NCI-H1436 (cell line): ENCODE measurements at places on chromosomes 16 and 17.
A peak's percentile ranks its signal among the peaks of the same experiment; 100 is the strongest.

DNA sequence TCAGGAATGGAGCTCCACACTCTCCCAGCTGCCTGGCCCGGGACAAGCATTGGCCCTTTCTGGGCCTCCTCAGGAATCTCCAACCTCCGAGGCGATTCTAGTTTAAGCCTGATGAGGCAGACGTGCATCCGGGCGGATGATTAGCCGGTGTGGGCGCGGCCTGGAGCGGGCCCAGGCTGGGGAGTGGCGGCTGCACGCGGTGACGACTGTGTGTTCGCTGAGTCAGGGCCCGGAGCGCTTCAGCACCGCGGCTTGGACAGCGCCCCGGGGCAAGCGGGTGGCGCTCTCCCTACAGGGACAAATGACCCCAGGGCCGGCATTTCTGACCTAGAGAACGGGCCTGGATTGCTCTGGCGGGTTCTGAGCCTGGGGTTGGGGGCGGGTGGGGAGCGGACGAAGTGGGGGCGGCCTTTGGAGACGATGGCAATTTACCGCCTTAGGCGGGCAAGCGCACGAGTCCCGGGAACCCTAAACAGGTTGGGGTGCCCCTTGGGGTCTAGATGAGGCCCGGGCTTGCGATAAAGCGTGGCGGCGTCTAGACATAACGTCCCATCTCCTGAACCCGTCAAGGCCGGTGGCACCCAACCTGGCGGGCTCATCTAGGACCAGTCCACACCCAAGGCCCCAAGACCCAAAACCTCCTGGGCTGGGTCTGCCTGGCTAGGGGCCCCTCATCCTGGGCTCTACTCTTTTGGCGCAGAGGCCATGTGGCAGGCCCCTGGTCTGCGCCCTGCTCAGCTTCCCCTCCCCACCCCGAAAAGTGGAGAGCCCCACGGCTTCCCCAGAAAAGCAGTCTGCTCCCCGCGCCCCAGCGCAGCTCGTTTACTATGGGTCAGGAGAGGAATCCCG is 22.3 kb upstream of the ZNHIT3 start:
- DNase-seq, result peak; percentile 29

GRCh38 chr16:75495076-75495674 is at the start of gene CHST6:
CHST6 (minus strand) TSS chr16:75495441; CDS start chr16:75479828, 15,613 bp downstream.
- DNase-seq, result no peak

DNA sequence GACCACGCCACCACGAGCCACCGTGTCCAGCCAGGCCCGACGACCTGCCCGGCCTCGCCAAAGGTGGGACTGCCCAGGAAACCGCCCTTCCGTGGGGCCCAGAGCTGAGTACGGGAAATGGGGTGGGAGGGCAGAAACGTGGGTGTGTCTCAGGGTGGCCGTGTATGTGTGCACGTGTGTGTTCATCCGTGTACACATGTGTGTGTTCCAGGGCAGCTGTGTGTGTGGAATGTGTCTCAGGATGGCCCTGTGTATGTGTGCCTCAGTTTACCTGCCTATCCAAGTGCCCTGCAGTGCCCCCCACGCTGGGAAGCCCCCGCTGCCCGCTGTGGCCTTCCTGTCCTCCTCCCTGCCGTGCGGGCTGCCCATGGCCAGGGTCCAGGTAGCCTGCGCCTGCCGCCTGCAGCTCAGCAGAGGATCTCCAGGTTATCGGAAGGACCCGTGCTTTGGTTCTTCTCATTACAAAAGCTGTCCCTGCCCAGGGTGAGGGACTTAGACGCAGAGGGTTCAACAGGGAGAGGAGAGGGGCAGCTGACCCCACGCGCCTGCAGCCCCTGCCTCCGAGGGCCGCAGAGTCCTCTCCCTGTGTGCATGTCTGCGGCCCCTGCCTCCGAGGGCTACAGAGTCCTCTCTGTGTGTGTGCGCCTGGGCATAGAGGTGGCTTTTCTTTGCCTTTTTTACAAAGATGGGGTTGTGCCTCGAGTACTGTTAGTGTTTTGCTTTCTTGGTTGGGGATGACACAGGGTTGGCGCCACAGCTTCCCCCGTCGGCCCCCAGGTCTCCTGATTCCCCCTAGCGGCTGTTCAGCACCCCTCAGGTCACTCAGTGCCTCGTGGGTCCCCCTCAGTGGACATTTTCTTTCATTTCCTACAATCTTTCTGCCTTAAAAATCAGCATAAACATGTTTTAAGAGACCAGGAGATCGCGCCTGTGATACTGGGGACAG is 23.6 kb downstream of the ZNF469 start:
- DNase-seq, result no peak

GRCh38 chr17:67999291-67999911 is 3.1 kb upstream of the C17orf58 start:
- no peak for DNase-seq

- DNase-seq, result no peak
Observed at GRCh38 chr17:55186937-55187770, 77.6 kb upstream of the HLF start.

- DNase-seq, result no peak
Observed at GRCh38 chr16:23827057-23827456, 8.7 kb upstream of the PRKCB start.

DNA sequence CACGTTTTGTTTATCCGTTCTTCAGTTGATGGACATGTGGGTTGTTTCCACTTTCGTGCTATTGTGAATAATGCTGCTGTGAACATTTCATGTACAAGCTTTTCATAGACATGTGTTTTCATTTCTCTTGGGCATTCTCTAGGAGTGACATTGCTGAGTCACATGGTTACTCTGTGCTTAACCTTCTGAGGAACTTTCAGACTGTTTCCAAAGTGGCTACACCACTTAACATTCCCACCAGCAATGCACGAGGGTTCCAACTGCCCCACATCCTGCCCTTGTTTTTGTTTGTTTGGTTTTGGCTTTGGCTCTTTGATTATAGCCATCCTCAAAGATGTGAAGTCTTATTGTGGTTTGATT is 14.2 kb upstream of the PEMT start:
- no peak for DNase-seq

DNA sequence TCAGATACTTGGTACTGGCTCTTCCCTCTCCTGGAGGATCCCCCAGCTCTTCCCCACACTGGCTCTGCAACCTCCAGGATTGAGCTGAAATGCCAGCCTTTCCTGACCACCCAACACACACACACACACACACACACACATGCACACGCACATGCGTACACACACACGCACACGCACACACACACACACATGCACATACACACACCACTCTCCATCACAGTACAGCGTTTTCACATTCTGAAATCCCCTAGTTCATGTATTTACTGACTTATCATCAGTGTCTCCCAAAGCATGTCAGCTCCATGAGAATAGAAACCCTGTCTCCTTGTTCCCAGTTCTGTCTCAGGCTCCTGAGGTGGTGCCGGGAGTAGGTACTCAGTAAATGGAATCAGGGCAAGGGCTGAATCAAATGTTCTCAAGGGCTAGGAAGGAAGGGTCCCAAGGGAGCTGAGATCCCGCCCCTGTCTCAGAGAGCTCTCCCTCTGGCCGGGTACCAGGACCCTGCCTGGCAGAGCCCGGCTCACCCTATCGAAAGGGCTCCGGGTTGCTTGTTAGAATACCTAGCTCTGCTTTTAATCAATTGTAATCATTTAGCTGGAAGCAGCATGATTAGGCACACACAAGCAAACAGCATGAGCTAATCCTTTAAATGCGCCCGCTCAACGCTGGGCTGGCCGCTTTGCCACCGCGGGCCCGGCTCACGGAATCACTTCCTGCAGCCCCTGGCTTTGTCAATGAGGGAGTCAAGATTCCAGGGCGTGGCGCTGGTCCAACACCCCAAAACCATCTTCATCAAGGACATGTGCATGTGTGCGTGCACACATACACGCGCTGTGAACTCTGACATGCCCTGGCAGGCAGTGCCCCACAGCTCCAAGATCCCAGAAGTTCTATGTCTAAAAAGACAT is 140.7 kb downstream of the C16orf78 start:
- DNase-seq, result peak; percentile 17

DNA sequence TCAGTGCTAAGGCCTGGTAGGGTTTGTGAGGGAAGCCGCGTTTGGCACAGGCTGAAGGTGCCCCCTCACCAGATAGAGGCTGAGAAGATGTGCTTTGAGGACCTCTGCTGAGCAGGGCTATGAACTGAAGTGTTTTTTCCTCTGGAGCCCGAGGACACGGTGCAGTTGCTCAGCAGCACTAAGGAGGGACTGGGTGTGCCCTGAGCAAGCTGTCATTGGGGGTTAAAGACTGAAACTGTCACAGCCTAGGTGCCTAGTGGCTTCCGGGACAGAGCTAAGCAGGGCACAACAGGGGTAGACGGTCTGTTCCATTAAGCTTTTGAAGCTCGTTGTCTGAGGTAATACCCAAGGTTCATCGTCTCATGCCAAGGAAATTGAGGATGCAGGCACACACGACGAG is 24.8 kb upstream of the ASGR2 start:
- DNase-seq, result no peak

DNA sequence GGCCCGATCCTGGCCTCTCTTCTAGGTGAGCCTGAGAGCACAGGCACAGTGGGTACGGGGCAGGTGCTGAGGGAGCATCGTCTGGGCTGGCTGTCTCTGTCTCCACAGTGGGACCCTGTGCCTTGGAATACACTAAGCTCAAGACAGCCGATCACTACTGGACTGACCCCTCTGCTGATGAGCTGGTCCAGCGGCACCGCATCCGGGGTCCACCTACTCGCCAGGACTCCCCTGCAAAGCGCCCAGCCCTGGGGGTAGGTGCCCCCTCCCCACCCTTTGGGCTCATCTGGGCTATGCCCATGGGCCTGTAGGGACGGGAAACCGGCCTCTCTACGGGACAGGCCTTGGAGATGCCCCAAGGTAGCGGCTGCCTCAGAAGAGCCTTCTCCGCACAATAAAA is 25.6 kb downstream of the SGSM2 start:
- no peak for DNase-seq
